Kidney (tissue), 22 donors: ENCODE measurements at places on chromosomes 2 and 18.
A peak's percentile ranks its signal among the peaks of the same experiment; 100 is the strongest.

GRCh38 chr2:40348665-40349064 lies 103.2 kb downstream of the SLC8A1 start:
- DNase-seq, result no peak

GRCh38 chr2:241038374-241039180 lies 40.2 kb downstream of the SNED1 start:
- DNase-seq, result no peak

- DNase-seq, result no peak
Measured at GRCh38 chr2:165871025-165871424, 77.0 kb upstream of the GALNT3 start.

- DNase-seq, result no peak
Measured at GRCh38 chr2:160264308-160264707, 64.2 kb upstream of the ITGB6 start.

GRCh38 chr18:44901283-44901682 lies 220.6 kb downstream of the SETBP1 start:
- DNase-seq, result no peak

DNA sequence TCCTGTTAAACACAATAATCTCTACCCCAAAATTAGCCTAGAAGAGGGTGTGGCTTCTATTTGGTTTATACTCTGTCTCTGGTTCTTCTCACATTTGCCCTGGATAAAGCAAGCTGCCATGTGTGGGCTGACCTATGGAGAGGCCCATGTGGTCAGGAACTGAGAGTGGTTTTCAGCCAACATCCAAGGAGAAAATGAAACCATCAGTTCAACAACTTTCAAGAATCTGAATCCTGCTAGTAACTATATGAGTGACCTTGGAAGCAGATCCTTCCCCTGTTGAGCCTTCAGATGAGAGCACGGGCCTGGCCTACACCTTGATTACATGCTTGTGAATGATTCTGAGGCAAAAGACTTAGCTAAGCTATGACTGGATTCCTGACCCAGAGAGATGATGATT lies 11.5 kb upstream of the TRIB2 start:
- no peak for DNase-seq

GRCh38 chr2:227848586-227848985 lies 22.8 kb upstream of the DAW1 start:
- DNase-seq, result peak; percentile 44

GRCh38 chr2:39682066-39682692 lies 16.5 kb downstream of the TMEM178A start:
- no peak for DNase-seq

DNA sequence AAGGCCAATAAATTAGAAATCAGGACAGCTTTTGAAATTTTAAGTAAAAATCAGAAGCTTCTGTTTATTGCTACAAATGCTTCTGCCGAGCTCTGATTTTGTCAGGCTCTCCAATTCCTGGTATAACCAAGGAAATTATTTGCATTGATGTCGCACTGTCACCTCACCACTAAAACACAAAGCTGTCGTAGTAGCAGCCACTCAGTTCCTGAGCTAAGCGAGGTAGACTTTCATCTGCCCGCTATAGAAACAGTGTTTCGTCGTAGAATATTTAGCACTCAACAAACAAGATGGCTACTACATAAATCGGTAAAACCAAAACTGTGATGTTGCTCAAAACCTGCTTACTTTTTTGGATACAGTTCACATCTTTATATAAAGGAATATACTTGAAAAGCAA lies 141.3 kb upstream of the FOSL2 start:
- no peak for DNase-seq

DNA sequence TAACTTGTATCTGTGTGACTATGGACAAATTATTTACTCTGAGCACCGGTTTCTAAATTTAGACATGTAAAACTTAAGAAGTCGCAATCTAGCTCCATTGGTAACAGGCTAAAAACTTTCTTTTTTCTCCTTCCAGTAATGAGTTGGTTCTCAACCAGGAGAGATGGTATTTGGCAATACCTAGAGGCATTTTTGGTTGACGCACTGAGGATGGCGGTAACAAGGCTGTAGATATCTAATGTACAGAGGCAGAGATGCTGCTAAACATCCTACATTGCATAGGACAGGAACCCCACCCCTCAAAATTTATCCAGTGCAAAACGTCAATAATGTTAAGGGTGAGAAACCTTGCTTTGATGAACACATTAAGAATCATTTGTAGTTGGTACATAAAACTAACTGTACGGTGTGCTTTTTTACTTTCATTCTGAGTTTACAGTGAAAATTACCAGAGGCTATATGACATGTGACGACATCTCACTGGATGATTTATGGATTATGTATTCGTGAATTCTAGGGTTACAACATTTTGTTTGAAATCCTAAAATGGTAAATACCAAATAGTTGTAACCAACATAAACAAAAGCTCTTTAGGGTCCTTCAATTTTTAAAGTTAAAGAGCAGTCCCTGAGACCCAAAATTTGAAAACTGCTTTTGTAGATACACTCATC lies 91.3 kb downstream of the TLK1 start:
- no peak for DNase-seq

DNA sequence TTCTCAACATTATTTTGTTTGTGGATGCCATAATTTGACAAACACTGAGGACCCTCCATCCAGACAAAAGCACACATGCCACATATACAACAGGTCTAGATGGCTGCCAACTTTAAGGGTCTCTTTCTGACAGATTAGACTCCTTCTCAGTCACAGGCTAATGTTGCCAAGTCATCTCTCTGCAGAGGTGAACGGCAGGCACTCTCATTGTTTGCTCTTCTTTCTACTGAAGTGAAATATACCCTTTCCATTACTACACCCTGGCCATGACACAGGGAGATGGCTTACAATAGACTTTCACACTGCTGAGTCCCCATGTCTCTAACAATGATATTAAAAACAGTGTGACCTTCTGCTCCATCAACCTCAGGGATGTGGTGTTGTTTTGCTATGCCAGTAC lies 47.5 kb upstream of the ZNF397 start:
- DNase-seq, result no peak

GRCh38 chr2:175063741-175064140 lies 58.6 kb upstream of the CHN1 start:
- DNase-seq, result no peak

- DNase-seq, result no peak
Measured at GRCh38 chr2:29810956-29811355, 110.4 kb downstream of the ALK start.

GRCh38 chr2:171386627-171387026 lies 47.2 kb downstream of the METTL8 start:
- DNase-seq, result no peak
